ENCODE measurements at places on chromosomes 11 and 22. TPM values are rescaled to one million over a fixed set of nuclear protein-coding genes. Genes with fewer than 3 reads are reported as not detected.

PKNOX2 gene
- 2.8 TPM for total RNA-seq

SPA17 gene
- 7.9 TPM for total RNA-seq

SCUBE2 gene
- 0.86 TPM for total RNA-seq

GDPD5 gene
- total RNA-seq: 1.6 TPM

CYB5R3 gene
- 127 TPM for total RNA-seq

TMPRSS5 gene
- total RNA-seq: under 0.01 TPM

POTEH gene
- not detected for total RNA-seq

CADM1 gene
- 3.3 TPM for total RNA-seq

SCGB1D1 gene
- not detected for total RNA-seq

OSM gene
- total RNA-seq: not detected

CRY2 gene
- 15.2 TPM for total RNA-seq

CHRM1 gene
- total RNA-seq: not detected

OR51F1 gene
- not detected for total RNA-seq

MUC6 gene
- not detected for total RNA-seq

OR5W2 gene
- not detected for total RNA-seq

MTFP1 gene
- 35.0 TPM for total RNA-seq

GALNT18 gene
- total RNA-seq: 1.4 TPM

HTR3A gene
- total RNA-seq: not detected

MUS81 gene
- total RNA-seq: 44.2 TPM

SAA1 gene
- total RNA-seq: not detected

DDI1 gene
- total RNA-seq: not detected

KRTAP5-2 gene
- total RNA-seq: not detected

VPREB3 gene
- not detected for total RNA-seq

UQCR10 gene
- 39.0 TPM for total RNA-seq

PHLDA2 gene
- total RNA-seq: 15.3 TPM

LRRC75B gene
- total RNA-seq: 13.8 TPM

LDHAL6A gene
- total RNA-seq: not detected

TRIM6 gene
- 14.0 TPM for total RNA-seq

WBP2NL gene
- total RNA-seq: 0.22 TPM

TNNI2 gene
- total RNA-seq: not detected

OR8D1 gene
- not detected for total RNA-seq

TMEM191C gene
- total RNA-seq: 0.88 TPM

SLC22A9 gene
- total RNA-seq: not detected

BTG4 gene
- not detected for total RNA-seq

NUCB2 gene
- 59.0 TPM for total RNA-seq

SHISAL1 gene
- 0.57 TPM for total RNA-seq

CSNK2A3 gene
- 2.0 TPM for total RNA-seq

OR5A1 gene
- not detected for total RNA-seq

SLC22A6 gene
- total RNA-seq: not detected

VWA5A gene
- total RNA-seq: 1.5 TPM

FREY1 gene
- total RNA-seq: 0.72 TPM

FGF3 gene
- total RNA-seq: not detected

OR5B21 gene
- total RNA-seq: not detected

OR5AN1 gene
- total RNA-seq: not detected

SMC1B gene
- total RNA-seq: not detected

ANO3 gene
- total RNA-seq: not detected

ALKBH3 gene
- 35.0 TPM for total RNA-seq

TXN2 gene
- total RNA-seq: 34.5 TPM

TUBA8 gene
- total RNA-seq: 0.66 TPM

OR51E2 gene
- 0.22 TPM for total RNA-seq

KIRREL3 gene
- total RNA-seq: 0.22 TPM

GSC2 gene
- not detected for total RNA-seq

OR4A5 gene
- total RNA-seq: not detected

SLC43A1 gene
- 13.2 TPM for total RNA-seq

SYCE3 gene
- total RNA-seq: not detected

Measured in placental pericyte (primary cell).